ENCODE measurements at places on chromosomes 7 and 10.

DNA sequence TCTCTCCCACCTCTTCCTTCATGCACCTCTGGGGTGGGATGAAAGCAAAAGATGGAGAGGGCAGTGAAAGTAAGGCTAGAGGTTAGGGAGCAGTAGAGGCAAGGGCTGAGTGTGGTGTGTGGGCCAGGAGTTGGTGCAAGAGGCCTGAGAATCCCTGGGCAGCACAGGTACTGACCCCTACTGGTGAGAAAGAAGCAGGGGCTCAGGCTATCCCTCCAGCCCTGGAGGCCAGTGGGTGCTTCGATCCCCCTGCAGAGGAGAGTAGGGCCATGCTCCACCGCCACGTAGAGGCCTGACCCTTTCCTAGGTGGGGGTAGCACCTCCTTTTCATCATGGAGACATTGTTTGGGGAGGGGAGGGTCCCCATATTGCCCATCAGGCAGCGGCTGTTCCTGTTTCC, 9.8 kb downstream of the CDHR1 start:
- DNase-seq, result no peak

DNA sequence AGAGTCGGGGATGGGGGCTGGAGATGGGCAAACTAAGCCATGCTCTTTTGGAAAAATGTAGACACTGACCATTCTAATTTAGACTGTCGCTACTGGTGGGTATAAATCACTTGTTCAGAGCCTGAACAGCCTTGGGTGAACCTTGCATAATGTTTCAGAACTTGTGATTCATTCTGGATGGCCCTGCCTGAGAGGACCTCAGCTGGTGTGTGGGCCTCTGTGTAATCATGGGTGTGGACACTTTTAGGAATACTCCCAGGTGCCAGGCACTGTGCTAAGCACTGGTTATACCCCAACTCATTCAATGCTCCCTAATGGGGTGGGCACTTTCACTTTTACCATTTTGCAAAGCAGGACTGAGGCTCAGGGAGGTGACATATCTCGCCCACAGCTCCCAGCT, 26.8 kb upstream of the TM9SF3 start:
- no peak for DNase-seq

DNA sequence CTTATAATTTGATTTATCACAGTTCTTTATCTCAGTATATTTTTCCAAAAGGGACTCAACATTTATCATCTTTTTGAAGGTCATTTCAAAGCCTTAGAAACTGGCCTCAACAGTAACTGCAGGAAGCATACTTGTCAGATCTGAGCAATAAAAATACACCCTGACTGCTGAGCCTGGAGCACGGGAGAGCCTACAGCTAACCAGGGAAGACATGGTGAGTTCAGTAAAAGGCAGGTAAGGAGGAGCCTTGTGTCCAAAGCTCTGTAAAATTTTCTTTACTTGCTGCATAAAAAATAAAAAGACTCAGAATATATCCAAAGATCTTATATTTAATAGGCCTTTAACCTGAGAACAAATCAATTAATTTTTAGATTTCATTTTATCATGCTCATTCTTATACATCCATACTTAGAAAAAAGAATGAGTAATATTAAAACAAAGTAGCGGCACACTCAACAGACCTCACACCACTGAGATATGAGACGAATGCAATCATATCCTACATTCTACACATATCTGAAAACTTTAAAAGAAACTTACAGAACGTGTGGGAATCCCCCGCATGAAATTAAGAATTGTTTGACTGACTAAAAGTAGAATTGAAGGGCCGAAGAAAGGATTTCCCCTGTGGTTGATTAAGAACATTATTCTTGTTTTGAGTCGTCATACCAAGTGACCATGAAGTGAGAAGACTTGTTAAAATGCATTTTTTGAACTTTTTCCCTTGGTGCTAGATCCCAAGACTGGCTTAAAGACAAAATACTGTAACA, 296.4 kb upstream of the MKLN1 start:
- no peak for DNase-seq

DNA sequence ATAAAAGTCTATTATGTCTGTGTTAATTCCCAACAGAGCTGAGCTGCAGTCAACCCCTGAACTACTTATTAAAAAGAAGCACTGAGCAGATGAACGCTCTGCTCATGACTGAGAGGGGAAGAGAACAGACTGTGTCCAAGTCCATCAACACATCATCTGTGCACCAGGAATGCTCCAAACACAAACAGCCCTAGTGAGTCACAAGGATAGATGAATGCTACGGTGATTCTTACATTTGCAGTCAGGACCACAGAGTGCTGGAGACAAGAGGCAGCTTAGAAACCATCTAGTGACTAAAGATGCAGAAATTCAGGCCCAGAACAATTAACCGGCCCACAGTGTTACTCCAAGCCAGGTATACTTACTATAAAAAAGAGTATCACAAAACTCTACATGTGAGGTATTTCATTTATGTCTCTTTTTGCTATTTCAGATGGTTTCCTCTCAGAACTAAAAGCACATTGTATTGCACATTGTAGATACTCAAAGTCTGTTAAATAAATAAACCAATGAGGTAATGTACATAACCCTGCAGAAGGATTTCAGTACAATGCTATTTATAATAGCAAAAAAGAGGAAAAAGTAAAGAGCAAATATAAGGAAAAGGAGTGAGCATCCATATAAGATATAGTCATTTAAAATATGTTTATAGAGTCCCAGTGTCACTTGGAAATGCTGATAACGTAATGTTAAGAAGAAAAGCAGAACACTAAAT, 159.2 kb downstream of the KCNMA1 start:
- DNase-seq, result no peak

- DNase-seq, result no peak
These were observed 33.3 kb downstream of the CDK14 start for GRCh38 chr7:90629297-90629918.

DNA sequence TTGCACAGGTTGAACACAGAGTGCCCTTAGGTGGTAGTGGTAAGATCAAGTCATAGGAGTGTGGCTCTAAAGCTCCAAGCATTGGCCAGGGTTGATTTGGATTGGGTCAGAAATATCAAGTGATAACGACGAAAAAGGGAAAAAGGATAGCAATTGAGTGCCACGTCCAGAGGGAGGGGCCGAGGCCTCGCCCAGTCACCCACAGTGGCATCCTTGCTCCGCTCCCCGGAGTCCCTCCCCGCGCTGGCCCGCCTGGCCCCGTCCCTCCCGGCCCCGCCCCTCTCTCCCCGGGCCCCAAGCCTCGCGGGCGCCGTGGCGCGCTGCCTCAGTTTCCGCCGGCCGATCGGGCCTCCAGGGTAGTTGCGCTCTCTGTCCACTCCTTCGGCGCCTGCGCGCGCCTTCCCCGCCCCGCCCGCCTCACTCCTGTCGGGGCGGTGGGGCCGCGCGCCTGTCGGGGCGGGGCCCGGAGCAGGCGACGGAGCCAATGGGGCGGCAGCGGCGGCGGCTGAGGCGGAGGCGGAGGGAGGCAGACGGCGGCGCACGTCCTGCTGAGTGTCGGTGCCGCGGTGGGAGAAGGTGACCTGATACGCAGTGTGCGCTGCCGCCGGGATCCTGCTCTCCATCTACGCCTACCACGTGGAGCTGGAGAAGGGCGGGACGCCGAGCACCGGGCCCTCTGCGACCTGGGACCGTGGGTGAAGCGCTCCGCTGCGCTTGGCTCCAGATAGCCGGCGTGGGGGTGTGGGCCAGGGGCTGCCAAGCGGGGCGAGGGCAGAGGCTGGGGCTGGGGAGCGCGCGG, 209.1 kb upstream of the ZNF722 start:
- DNase-seq, result no peak

DNA sequence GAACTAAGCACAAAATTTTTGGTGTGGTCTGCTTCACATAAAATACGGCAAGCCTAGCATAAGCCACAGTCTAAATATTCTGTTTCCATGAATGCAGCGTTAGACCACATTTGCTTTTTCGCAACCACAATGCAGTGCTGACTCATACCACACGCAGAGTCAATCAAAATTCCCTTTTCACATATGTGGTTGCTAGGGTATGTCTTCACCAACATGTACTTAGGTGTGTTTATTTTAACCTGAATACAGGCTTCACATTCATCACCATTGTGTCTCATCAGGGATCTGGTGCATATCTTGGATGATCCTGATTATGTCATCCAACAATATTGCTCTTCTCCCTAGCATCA, 90.8 kb downstream of the CHN2 start:
- DNase-seq, result no peak

GRCh38 chr7:16062269-16062668, 359.1 kb downstream of the CRPPA start:
- no peak for DNase-seq

DNA sequence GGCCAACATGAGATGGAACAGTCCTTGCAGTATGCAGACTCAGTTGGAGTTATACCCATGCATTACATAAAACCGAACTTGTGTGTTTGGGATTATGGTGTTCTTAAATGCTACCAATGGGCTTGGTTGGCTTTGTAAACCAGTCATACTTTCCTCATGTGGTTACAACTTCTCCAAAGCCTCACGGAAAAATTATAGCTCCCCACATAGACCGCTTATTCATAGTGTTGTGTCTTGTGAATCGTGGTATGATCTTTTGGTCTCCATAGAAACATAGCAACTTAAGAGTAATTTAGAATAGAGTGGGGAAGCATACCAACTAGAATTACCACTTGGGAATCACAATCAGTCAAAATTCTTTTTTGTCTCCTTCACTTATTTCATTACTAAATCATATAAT, 112.3 kb upstream of the FZD1 start:
- DNase-seq, result no peak

GRCh38 chr7:108541478-108541877, 15.5 kb upstream of the PNPLA8 start:
- no peak for DNase-seq

GRCh38 chr10:90028312-90028711, 326.9 kb downstream of the KIF20B start:
- DNase-seq, result no peak

DNA sequence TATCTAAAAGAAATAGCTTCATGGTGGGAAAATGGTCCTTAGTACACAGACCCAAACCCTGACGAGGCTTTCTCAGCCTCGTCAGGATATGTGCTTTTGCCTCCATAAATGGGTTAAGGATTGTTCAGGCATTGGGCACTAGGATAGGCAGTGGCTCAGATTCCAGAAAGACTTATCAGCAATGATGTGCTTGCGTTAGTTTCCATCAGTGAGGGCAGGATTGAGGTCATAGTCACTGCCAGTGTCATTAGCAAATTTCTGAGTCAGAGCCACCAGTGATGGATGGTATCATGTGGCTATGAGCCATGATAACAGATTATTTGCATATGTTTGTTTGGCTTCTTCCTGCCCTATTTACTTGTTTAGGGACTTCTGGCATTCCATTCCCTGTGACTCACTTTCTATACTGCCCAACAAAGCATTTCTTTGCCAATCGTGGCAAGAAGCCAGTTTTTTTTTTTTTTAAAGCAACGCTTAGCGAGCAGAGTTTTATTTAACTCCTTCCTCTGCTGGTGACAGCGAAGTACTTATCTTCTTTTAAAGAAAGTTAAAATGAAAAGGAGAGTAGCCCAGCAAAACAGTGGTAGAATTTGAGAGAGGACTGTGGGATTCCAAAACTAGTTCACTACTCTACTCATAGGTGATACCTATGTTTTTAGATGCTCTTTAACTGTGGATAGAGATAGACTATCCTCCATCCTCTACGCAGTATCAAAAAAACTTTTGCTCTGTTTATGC, 44.4 kb downstream of the MYPN start:
- peak; percentile 64 for DNase-seq

DNA sequence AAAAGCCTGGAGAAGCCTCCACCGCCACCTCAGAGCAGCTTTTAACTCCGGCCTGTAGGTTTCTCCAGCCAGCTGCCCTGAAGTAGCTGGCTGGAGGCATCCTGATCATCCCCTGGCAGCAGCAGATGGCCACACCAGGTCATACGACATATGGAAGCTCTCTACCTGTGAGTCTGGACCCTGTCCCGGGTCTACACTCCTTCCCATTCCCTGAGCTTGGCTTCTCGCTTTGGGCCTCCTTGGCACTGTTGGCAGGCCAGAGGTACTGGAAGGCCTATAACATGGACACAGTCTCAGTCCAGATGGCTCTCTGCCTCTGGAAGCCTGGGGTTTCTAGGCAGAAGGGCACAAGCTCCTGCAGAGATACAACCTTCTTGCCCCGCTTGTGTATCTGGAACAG, 43.5 kb upstream of the TRIM8 start:
- no peak for DNase-seq

DNA sequence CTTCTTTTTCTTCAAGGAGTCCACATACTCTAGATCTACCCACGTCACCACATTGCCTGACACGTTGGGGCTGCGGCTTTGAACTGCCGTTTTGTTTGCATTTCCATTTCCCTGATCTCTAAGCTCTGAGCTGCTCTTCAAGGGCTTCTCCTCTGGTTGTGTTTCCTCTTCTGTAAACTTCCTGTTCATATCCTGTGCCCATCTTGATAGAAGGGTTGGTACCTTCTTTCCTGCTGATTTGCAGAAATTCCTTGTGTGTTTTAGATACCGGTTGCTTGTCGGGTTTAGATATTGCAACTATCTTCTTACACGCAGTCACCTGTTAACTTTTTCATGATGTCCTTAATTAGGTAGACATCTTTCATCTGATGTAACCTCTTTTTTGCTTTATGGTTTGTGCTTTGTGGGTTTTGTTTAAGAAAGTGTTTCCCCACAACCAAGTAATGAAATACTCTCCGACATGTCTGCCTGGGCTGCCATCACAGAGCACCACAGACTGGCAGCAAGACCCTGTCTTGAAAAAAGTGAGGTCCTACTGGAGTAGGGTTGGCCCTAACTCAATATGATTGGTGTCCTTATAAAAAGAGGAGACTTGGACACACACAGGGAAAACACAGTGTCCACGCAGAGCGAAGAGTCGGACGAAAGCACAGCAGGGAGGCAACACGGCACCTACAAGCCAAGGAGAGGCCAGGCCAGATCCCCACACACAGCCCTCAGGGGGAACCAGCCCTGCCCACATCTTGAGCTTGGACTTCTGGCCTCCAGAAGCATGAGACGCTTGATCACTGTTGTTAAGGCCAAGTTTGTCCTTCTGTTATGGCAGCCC, 99.1 kb upstream of the PDGFA start:
- no peak for DNase-seq

GRCh38 chr7:158314394-158314793, 273.2 kb downstream of the PTPRN2 start:
- no peak for DNase-seq

DNA sequence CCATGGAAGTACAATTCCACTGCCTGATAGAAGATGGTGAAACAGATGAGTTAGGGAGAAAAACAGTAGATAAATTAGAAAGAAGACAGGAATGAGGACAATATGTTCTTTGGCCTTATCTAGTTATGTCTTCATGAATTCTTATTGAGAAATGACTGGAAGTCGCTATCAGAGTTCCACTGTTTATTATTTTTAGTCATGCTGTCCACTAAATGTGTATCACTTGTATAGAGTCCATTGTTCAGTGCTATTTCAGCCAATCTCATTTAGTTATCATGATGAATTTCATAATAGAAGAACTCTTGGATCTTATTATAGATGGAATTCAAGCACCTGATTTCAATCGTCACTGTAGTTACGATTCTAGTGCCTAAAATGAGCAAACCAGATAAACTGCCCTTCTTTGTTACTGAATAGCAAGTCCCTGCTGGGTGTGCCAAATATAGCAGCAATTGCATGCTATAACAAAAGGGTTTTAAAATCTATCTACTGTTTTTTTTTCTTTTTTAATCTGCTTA, 177.7 kb upstream of the COL1A2 start:
- no peak for DNase-seq

Measured in iPS DF 6.9 (cell line).